ENCODE measurements at places on chromosomes 16 and 17. TPM values are rescaled to one million over a fixed set of nuclear protein-coding genes. Genes with fewer than 3 reads are reported as not detected.

The SLC38A8 gene
- total RNA-seq = not detected

The NXN gene
- total RNA-seq = 83.7 TPM

DNA sequence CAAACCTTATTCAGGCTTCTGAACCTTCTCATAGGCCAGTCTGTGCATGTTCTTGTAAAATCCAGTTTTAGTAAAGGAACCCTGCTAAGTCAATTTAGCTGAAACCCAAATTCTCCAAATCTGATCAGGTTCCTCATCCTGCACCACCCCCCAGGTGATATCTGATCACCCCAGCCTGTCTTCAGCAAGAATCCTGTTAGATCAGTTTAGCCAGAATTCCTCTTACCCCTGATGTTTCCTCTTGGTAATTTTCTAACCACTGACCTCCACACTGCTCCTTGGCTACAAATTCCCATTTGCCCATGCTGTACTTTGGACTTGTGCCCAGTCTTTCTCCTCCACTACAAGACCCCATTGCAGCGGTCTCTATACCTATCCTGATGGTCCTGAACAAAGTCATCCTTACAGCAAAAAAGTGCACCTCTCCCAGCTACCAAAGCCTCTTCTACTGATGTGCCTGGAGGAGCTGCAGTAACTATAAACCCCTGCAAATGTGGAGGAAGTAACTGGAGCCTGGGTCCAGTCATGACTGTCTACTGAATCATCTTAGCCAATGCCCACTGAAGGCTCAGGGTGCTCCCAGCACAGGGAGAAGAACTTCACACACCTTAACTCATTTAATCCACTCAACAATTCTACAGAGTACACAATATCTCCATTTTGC is 23.8 kb downstream of the TEX14 start:
- DNase-seq = no peak

DNA sequence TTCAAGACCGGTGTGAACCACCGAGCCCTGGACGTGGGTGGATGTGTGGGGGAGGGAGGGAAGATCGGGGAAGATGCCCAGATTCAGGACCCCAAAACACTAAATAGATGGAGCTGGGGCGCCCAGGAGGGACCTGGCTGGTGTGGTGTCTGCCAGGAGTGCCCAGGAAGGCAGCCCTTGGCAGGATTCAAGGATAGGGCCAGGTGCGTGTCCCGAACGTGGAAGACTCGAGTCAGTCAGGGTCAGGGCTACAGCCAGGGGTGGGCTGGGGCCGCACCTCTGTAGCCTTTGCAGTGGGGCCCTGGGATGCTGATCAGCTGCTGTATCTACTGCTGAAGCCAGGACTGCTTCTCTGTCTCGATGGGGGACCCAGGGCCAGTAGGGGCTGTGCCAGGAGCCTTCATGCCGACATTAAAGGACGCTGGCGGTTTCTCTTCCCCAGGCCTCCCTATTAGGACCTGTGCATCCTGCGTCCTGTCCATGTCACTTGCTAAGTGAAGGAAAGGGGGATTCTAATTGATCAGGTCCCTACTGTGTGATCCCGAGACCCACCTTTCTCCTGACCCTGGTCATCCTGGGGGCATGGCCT is 13.1 kb downstream of the KDM8 start:
- DNase-seq = no peak

DNA sequence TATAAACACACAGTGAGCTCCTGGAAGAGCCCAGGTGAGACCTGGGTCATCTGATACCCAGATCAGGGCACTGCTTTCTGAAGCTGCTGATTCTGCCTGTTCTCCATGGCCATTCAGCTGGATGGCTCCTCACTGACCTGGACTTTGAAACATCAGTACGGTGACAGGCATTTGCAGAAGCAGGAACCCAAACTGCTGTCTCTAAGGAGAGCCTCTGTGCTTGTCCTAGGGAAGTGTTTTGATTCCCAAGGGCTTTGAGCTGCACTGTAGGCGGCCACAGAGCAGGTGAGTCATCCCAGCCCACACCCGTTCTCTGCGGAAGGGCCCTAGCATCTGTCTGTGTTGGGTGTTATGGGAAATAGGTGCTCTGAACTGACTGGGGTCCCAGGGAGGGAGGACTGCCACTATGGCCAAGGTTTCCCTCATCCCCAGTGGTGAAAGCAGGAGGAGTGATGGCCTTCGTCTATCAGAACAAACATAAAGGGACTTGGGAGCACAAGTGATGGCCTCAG is 60.7 kb upstream of the ADCY9 start:
- peak; percentile 45 for DNase-seq

DNA sequence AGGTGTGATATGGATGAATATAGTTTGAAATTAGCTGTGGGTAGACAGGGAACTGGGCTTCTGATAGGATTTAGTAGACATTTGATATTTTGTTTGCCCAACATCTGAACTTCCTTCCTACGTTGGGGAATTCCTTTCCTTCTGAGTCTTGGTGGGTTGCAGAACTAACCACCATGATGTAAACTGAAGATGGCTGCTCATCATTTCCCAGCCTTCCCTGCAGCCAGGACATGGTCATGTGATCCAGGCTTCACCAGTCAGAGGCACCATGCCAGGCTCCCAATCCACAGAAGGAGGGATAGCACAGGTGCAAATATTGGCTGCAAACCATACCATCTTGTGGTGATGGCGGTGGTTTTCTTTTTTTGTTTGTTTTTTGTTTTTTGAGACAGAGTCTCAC is 57.4 kb downstream of the EMP2 start:
- DNase-seq = no peak

GRCh38 chr17:14926526-14927122 is 338.5 kb downstream of the PMP22 start:
- DNase-seq = peak; percentile 29

DNA sequence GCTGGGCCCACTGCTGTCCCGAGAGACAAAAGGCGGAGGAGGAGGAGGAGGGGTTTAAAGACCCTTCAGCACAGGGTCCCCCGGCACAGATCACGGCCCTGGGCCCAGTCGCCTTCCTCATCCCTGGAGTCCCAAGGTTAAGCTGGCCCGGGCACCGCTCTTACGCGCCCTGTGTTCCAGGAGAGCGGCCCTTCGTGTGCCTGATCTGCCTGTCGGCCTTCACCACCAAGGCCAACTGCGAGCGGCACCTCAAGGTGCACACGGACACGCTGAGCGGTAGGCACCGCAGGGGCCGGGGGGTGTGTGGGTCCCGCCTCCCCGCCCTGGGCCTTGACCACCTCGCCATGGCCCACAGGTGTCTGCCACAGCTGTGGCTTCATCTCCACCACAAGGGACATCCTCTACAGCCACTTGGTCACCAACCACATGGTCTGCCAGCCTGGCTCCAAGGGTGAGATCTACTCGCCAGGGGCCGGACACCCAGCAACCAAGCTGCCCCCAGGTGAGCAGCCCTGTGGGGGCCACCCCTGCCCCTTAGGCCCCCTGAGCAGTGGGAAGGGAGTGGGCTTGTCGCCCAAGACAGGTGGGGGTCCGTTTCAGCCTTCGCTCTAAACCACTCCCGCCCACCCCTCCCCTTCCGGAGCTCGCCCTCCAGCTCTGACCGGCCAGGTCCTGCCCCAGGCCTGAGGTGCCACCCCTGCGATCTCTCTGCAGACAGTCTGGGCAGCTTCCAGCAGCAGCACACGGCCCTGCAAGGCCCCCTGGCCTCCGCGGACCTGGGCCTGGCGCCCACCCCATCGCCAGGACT is 37.6 kb upstream of the ZC3H18 start:
- no peak for DNase-seq

GRCh38 chr17:61425682-61426481 is 26.2 kb downstream of the TBX2 start:
- DNase-seq = peak; percentile 63

DNA sequence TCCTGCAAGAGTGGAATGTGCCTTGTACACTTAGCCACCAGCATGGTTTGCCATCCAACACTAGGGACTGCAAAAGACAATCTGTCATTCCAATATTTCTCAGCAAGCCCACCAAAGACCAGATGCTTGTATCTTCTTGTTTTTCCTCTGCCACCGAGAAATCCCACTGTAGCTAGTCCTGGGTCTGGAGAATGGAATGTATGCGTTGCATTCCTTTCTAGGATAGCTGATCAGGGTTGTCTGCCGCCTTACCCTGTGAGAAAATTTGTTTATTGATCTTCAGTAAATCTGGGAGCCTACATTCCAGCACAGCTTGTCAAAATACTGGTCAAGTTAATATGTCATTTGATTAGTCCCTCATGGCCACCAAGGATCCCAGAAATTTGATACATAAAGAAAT is 28.1 kb upstream of the ADAMTS18 start:
- no peak for DNase-seq

GRCh38 chr17:75681289-75681688 is 14.2 kb downstream of the SAP30BP start:
- DNase-seq = no peak

GRCh38 chr16:56765949-56766348 is 36.0 kb downstream of the NUP93 start:
- no peak for DNase-seq

GRCh38 chr17:49016775-49017463 is 19.7 kb downstream of the IGF2BP1 start:
- peak; percentile 76 for DNase-seq

- DNase-seq = no peak
Observed at GRCh38 chr16:19073344-19073743, 5.9 kb downstream of the COQ7 start.

- DNase-seq = no peak
Observed at GRCh38 chr17:54620399-54620978, 280.2 kb upstream of the TOM1L1 start.

GRCh38 chr17:45672792-45673191 is 111.3 kb upstream of the CRHR1 start:
- no peak for DNase-seq

DNA sequence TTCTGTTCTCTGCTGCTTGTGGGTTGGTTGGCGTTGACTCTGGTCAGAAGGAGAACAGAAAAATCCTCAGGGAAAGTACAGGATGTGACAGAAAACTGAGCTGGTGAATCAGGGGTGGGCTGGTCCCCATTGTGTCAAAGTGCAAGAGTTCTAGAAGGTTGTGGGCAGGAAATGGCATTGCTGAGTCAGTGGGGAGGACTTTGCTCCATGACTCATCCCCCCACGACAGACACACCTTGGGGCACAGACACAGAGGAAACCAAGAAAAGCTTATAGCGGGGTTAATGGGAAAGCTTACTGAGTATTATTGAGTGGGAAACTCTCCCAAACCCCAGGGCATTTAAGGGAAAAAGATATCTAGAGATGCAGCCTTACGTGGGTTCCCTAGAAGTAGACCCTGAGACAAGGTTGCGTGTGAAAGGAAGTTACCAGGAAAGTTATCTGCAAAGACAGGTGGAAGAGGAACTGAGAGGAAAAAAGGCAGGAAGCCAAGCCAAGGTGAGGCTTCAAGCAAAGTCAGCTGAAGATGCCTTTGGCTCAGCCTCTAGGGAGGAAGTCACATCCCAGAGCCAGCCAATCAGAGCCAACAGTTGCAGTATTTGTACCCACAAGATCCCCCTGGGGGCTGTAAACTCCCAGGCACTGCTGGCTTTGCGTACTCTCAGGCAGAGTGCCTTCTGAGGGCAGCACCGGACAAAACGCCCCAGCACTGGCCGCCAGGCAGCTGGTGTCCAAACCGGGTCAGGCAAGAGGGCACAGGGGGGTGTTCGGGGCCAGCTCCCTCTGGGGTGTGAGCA is 86.4 kb downstream of the FOXL1 start:
- DNase-seq = peak; percentile 96

GRCh38 chr16:74760007-74760767 is 14.4 kb downstream of the FA2H start:
- DNase-seq = no peak

- DNase-seq = no peak
Observed at GRCh38 chr17:78674595-78675315, 97.6 kb upstream of the DNAH17 start.

GRCh38 chr16:3919413-3919812 is 38.9 kb upstream of the CREBBP start:
- no peak for DNase-seq

GRCh38 chr16:67676516-67676915 is 9.9 kb downstream of the C16orf86 start:
- no peak for DNase-seq

DNA sequence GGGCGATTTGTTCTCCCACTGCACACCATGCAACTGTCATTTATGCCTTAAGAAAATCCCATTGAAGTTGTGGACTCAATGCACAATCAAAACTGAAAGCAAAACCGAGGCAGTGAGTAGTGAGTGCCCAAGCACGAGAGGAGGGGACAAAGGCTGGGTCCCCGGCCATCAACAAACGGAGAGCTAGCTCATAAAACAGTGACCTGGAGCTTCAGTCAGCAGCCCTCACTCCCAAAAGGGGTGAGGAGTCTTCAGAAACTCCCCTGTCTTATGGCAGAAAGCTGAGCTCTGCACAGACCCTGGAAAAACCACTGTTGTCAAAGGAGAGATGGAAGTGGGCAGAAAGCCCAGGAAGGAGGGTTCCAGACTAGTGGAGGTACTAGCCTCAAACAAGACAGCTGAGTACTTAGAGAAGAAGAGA is 96.9 kb downstream of the ADCY9 start:
- DNase-seq = no peak

GRCh38 chr16:69078073-69078472 is 27.4 kb upstream of the HAS3 start:
- DNase-seq = no peak

- no peak for DNase-seq
Observed at GRCh38 chr17:9676084-9676483, 30.8 kb downstream of the USP43 start.

- DNase-seq = no peak
Observed at GRCh38 chr17:60730273-60730672, 52.6 kb downstream of the BCAS3 start.

GRCh38 chr17:47741109-47741792 is 8.2 kb downstream of the TBX21 start:
- DNase-seq = no peak

- DNase-seq = no peak
Observed at GRCh38 chr17:35981908-35982330, 622 bp upstream of the CCL16 start.

GRCh38 chr17:58263773-58264172 is 17.0 kb downstream of the MPO start:
- no peak for DNase-seq

GRCh38 chr17:79000396-79001189 is 9.0 kb downstream of the CANT1 start:
- no peak for DNase-seq

DNA sequence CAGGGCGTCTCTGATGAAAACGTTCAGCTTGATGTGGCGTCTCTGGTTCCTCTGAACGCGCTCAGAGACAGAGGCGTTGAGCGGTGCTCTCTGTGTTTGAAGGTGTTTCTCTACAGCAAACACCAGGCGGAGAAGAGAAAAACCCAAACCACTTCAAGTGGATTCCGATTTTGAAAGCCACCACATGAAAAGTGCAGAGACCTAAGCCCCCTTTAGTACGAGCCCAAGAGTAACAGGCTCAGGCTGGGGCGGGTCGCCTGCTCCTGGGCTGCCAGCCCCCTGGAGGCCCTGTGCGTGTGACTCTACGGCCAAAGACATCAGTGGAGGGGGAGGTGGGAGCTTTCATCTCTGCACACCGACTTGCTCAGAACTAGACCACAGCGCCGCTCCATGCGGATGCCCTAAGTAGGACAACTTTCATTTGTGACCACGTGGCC is 328.4 kb downstream of the MAF start:
- no peak for DNase-seq

- no peak for DNase-seq
Observed at GRCh38 chr16:67199808-67200198, 872 bp downstream of the ELMO3 start.
